ENCODE measurements at places on chromosomes 5 and 9.
A peak's percentile ranks its signal among the peaks of the same experiment; 100 is the strongest.

DNA sequence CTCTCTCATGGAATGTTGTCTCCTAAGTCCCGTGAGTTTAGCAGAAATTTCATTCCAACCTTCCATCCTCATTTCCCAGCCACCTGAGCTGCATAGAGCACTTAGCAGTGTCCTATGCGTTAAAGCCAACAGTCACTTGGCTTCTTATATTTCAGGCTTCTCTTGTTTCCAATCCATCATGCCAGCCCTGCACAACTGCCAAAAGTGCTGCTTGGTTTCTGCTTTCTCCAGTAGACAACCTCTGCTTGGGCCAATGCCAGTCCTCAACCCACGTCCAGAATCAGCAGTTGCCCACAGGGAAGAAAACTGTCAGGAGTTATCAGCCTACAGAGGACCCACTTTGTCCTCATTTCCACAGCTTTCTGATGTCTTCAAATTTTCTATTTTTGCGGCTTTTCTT lies 42.5 kb downstream of the KCNIP1 start:
- DNase-seq, result no peak

DNA sequence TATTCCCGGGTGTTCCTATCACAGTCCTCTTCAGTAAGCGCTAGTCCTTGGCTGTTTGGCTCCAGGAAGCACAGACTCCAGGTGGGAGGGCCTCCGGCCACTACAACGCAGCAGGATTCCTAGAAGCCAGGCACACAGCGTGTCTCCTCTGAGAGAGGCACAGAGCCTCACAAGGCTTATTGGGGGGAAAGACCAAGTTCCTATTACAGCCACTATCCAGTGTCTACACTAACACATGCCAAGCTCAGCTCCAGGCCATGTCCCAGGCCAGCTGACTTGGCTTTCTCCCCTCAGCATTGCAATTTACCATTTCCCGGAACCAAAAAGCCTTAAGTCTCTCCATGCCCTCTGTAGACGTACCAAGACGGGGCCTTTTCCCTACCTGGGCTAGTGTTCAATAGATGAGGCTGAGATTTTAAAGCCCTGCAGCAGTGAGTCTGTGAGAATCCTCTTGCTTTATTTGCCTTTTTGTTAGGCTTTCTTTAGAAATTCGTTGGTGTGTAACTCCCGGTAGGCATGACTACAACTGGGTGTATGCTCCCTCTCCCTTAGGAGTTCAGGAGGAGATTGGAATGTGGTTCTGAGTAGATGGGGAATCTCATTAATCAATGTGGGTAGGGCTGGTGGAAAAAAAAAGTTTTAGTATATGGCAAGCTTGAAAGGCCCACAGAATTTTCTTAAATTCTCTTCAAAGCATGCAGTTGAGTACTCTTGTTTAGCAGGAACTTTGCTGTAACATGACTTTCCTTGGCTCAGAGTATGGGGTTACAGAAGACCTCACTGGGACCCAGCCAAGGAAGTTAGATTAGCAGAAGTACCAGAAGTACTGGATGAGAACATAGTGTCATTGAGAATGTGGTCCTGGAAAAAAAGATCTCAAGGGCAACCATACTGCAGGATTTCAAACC lies 84.3 kb upstream of the SLC1A3 start:
- DNase-seq, result no peak

DNA sequence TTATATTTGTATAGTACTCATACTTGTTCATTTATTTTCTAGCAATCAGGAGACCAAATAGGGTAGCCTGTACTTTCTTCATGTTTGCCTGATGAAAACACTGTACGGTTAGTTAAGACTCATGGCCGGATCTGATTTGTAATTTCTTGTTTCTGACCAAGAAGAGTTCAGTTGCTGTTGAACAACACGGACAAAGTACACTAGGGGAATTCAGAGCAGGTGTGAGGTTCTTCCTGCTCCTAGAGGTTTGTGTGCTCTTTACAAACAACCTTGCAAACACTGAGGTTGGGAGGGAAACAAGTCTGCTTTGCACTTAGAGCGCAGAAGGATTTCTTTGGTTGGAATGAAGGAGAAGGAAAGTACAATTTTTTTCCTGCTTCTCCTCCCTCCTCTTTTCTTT lies 69.7 kb downstream of the TRIO start:
- DNase-seq, result no peak

DNA sequence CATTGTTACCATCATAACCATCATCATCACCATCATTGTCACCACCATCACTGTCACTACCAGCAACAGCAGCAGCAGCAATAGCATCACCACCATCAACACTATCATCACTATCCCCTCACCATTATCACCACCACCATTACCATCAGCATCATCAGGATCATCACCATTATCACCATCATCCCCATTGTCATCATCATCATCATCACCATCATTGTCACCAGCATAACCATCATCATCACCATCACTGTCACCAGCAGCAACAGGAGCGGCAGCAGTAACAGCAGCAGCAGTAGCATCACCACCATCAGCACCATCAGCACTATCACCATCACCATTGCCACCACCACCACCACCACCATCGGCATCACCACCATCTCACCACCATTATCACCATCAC lies 48.4 kb downstream of the S1PR3 start:
- DNase-seq, result no peak

- no peak for DNase-seq
Observed at GRCh38 chr5:80870442-80870841, 89.7 kb upstream of the RASGRF2 start.

GRCh38 chr5:57216714-57217113 lies 42.9 kb downstream of the GPBP1 start:
- DNase-seq, result peak; percentile 62
